Effector CD4-positive, alpha-beta T cell (primary cell): ENCODE measurements at places on chromosomes 4 and X.

- no peak for DNase-seq
Observed at GRCh38 chr4:68732653-68733466, 62.4 kb upstream of the UGT2B15 start.

GRCh38 chrX:50067435-50068284 lies 133.1 kb downstream of the AKAP4 start:
- DNase-seq = no peak

DNA sequence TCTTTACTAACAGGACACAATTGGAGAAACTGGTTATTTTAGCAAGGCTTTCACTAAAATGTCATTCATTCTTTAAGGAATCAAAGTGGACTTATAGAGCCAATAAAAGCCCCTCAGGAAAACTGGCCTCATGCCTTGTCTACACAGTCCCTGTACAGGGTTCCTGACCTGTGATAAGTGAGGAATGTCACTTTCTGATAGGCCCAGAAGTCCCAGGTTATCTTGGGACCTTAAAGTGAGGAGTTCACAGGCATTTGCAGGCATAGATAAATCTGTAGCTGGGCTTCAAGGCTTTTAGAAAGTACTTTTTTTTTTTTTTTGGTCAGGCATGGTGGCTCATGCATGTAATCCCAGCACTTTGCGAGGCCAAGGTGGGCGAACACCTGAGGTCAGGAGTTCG lies 19.4 kb upstream of the STPG2 start:
- no peak for DNase-seq

GRCh38 chr4:149116806-149117205 lies 674.6 kb upstream of the NR3C2 start:
- no peak for DNase-seq

- no peak for DNase-seq
Observed at GRCh38 chrX:47172549-47172948, 21.1 kb upstream of the UBA1 start.

DNA sequence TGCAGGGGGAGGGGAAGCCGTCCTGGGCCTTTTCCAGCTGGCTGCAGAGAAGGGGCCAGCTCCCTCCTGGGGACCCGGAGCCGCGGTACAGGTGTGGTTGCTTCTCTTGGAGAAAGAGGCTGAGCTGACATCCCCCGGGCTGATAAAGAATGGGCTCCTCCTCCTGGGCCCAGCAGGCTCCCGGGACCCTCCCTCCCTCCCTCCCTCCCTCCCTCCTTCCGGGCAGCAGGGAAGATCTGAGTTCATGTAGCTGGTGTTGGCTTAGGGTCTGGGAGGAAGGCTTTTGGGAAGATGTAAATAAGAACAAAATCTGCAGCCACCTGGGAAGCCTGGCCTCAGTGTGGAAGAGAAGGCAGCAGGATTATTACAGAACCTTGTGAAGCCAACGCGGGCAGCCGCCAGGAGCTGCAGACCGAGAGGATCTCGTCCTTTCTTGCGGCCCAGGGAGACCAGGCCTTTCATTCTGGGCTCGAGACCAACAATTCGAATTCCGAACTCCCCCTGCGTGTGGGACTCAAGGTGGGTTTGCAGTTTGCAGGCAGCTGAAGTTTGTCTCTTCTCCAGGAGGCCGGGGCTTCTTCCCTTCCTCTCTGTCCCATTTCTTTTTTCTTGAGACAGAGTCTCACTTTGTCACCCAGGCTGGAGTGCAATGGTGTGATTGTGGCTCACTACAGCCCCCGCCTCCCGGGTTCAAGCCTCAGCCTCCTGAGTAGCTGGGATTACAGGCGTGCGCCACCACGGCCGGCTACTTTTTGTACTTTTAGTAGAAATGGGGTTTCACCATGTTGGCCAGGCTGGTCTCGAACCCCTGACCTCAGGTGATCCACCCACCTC lies at the start of gene PLCXD1:
Gene PLCXD1 (plus strand): TSS at position 216 of the 834 bp plus-strand sequence. CDS start 2,807 bp downstream, outside the sequence.
- no peak for DNase-seq

- no peak for DNase-seq
Observed at GRCh38 chrX:27679281-27679680, 89.1 kb downstream of the DCAF8L2 start.

GRCh38 chr4:135510582-135510981 lies 1309.0 kb upstream of the PABPC4L start:
- no peak for DNase-seq

GRCh38 chr4:117550085-117550484 lies 464.7 kb upstream of the TRAM1L1 start:
- no peak for DNase-seq

GRCh38 chrX:120839491-120839890 lies 36.2 kb downstream of the CT47B1 start:
- no peak for DNase-seq

DNA sequence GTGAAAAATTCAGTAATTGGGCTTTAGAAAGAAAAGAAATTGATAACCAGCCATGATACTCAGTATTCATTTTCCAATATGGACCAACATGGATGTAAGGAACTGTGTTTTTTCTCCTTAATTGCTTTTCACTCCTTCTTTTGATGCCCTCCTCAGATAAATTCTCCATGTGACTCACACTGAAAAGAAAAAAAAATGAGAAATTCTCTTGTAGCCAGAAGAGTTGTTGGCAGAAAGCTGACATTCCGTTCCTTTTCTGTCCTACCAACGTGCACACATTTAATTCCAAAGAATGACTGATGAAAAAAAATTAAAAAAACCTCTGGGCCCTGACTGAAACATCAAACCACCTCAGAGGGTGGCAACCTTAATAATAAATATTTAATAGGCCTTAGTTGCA lies 153.1 kb downstream of the AMELX start:
- DNase-seq = no peak

GRCh38 chr4:20196476-20196875 lies 55.2 kb upstream of the SLIT2 start:
- no peak for DNase-seq

DNA sequence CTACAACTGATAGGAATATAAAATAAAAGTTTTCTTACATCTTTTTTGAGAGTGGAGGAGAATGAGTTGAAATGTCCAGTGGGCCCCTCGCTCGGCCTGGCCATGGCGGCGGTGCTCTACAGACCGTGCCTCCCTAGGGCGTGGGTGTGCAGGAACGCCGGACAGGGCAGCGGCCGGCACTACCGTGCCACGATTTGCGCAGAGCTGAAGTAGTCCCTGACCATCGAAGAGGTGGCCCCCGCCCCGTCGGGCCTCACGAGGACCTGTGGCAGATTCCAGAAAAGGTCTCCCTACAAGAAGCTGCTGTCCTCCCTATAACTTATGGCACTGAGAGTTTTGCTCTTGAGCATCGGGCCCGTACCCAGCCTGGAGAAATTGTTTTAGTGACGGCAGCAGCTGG lies 228.9 kb upstream of the ARHGAP24 start:
- no peak for DNase-seq

GRCh38 chrX:19403696-19404095 lies 60.0 kb downstream of the PDHA1 start:
- DNase-seq = no peak

DNA sequence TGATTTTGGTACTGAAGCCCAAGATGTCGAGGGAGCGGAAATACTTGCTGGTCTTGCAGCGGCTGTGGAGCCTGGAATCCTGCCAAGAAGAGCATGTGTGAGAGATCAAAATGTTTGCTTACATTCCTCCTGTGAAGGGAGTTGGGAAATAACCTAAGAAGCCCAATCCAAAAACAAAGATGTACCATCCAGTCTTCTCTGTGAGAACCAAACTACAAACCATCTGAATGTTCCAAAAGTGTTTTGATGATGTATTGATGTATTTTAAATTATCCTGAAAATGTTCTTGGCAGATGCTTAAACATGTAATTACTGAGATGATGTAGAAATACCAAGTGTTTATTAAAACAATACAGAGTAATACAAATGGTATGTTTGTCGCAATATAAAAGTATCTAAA lies 10.1 kb upstream of the ADH1A start:
- no peak for DNase-seq

DNA sequence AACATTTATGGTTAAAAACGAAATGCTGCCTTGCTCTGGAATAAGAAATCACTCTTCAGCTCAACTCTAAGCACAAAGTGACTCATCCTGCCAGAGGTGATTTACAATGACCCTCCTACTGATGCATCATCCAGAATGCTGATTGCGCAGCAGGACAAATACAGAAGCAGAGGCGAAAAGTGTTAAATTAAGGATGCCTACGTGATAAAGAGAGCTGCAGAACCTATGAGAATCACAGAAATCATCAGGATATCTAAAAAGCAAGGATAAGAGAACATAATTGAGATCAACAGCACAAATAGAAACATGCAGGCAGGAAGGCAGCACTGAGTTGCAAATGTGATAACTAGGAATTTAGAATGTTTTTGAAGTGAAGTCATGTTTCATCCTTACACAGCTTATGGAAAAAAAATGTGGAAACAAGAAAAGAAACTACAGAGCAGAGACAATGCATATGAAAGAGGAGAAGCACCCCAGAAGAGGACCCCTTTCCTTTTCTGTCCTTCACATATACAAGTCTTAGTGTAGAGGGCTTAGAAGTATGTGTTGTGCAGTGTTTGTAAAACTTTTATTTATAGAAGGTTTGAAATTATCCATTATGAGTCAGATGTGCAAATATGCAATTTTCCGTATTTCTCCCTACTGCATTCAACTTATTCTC lies 188.4 kb downstream of the SLC7A11 start:
- no peak for DNase-seq

- DNase-seq = no peak
Observed at GRCh38 chr4:48196758-48197504, 62.9 kb upstream of the TXK start.
